ENCODE measurements at places on chromosomes 5 and 9.

DNA sequence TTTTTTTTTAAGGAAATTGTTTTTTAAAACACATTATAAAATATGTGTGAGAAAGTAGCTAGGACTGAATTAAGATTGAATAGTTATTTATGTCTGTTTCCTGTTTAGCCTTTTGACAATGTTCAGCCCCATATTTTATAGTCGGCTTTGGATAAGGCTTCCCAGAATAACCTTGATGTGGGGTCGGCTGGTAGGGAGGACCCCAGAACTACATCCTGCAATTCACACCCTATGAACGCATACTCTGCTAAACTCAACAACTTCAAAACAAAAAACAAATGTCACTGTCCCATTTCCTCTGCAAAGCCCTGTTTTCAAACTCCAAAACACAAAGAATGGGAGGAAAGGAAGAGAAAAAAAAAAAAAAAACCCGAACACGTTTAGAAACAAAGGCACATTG lies 63.1 kb downstream of the ARL15 start:
- DNase-seq = no peak

GRCh38 chr5:136622747-136623146 lies 257.4 kb upstream of the TRPC7 start:
- DNase-seq = no peak

DNA sequence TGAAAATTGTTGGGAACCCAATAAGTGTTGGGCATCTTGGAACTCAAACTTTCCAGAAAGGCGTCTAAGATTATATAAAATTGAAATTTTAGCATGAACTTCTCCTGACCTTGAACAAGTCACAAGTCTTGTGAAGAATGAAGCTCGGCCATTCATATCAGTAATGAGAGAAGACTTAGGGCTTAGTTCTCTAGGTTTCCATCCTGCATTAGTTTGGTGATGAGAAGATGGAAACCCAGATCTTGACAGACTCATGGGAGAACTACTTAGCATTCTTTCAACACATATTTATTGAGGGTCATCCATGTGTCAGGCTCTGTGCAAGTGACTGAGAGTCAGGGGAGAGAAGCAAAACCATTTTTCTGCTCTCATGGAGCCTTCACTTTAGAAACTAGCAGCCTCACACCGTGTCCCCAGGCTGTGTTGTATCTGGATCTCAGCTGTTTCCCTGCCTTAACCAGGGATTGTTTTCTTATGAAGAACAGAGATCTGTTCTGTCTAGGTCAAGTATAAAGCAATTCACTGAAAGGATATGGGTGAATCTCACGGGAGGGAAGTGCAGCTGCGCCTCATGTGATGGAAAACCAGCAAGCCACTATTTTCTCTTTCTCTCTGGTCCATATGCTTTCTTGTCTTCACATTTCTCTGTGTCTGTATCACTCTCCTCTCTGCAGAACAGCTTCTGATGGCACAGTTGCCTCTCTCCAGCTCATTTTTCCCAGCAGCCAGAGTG lies 3.4 kb downstream of the GARNL3 start:
- no peak for DNase-seq

- DNase-seq = no peak
Measured at GRCh38 chr9:129323376-129323998, 145.4 kb upstream of the IER5L start.

DNA sequence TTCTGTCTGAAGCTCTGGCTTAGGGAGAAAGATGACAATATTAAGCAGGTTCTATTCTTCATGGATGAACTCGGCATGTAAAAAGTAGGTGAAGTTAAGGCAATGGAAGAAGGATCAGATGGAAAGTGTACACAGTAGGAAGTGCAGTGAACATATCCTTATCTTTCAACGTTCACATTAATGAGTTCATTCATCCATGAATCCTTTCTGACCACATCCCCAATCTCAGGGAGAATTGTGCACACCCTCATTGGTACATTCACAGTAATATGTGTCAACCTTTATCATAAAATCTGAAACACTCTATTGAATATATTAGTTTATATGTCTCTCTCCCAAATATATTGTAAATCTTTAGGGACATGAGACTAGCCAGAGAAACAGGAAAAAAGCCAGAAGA lies 5.5 kb downstream of the GIN1 start:
- no peak for DNase-seq

- no peak for DNase-seq
Measured at GRCh38 chr5:177094224-177095087, 7.7 kb downstream of the FGFR4 start.

GRCh38 chr5:172106511-172107356 lies 81.3 kb downstream of the STK10 start:
- DNase-seq = peak; percentile 41

- DNase-seq = no peak
Measured at GRCh38 chr9:16619402-16619801, 251.1 kb downstream of the BNC2 start.

DNA sequence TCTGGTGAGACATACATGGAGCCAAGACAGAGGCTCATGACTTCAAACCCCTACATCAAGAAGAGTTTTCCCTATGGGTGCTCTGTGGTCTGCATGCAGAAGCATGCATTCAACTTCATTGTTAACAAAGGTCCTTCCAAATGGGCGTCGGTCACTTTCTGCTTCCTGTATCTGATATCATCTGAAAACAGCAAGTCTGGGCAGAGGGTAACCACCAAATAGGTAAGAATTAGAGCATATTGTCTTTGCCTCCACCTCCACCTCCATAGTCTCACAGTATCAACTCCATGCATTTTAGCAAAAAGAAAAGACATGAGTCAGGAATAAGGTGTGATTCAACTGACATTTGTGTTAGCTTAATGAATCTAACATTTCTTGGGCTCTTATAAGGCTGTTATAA lies 462.9 kb downstream of the DMRT2 start:
- no peak for DNase-seq

GRCh38 chr5:107719034-107719606 lies 48.4 kb upstream of the EFNA5 start:
- no peak for DNase-seq

GRCh38 chr9:89080193-89080592 lies 88.9 kb downstream of the S1PR3 start:
- DNase-seq = no peak

- DNase-seq = no peak
Measured at GRCh38 chr9:31519011-31519410, 865.4 kb upstream of the ACO1 start.

- no peak for DNase-seq
Measured at GRCh38 chr9:130437011-130437789, 7.6 kb upstream of the ASS1 start.

GRCh38 chr9:127878001-127878651 lies 651 bp upstream of the AK1 start:
- no peak for DNase-seq

DNA sequence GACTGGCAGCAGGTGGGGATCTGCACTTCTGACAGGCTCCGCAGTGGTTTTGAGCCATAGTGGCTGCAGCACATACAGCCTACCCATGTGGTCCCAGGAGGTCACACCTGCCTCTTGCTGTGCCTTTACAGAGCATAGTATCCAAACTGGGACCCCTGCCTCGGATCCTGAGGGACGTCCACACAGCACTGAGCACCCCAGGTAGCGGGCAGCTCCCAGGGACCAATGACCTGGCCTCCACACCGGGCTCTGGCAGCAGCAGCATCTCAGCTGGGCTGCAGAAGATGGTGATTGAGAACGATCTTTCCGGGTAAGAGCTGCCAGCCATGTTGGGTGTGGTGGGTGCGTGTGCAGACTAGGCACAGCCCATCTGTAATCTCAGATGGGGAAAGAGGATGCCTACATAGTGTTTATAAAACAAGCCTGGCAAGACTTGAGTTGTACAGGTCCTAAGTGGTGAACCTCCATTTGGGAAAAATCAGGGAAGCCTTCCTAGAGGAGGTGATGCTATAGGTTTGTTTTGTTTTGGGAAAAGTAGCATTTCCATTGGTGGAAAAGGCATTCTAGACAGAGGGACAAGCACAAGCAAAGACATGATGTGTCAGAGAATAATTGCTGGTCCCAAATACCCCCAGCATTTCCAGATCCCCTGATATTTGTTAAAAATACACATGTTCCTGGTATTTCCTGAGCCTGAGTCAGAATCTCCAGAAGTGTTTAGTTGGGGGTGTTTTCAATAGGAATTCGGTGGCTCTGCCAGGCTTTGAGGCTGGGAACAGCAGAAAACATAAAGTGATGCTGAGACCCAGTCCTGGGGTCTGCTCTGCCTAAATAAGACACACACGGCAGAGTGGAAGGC lies 119.2 kb downstream of the DAB2IP start:
- no peak for DNase-seq

DNA sequence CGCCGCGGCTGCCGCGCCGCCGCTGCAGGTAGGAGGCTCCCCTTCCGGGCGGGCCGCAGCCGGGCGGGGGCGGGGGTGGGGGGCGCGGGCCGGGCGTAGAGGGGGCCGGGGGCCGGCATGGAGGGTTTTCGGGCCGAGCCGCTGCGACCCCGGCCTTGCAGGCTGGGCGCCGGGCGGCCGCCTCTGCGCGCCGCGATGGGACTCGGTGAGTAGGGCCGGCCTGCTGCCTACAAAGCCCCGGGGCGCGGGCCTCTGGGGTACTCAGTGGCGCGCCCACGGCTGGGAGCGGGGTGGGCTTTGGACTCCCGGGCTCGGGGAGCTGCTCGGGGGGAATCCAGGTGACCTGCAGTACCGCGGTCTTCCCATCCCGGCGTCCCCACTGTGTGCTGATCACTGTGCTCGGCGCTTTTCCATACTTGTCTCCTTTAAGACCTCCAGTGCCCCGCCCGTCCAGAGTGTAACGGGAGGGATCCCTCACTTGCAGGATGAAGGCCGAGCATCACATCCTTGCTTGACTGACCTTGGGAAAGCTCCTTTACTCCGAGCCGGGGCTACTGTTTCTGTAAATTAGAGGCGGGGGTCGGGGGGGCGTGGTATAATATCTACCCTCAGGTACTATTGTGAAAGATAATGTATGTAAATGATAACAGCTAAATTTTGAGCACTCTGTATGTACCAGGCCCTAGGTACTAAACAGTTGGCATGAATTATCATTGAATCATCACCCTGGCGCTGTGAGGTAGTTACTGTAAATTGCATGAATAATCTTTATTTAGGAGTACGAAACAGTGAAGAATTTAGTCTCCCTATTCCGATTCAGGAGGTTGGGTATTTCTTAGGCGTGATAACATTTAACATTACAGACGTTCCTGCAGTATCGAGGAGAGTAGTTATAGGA lies 672 bp downstream of the MSANTD3 start:
- peak; percentile 67 for DNase-seq

Data from hematopoietic multipotent progenitor cell treated with erythropoietin and hydrocortisone succinate and interleukin-3 and kit ligand, for 8 days (in vitro differentiated cells).